ENCODE measurements at places on chromosomes 13 and 19.

DNA sequence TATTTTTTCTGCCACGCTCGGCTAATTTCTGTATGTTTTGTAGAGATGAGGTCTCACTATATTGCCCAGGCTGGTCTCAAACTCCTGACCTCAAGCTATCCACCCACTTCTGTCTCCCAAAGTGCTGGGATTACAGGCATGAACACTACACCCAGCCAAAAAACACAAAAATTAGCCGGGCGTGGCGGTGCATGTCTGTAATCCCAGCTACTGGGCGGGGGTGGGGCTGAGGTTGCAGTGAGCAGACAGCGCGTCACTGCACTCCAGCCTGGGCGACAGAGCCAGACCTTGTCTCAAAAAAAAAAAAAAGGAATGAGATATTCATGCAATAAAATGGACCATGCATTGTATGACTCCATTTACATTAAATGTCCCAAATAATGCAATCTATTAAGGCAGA, 32.2 kb downstream of the VASP start:
- H3K27ac ChIP-seq: no peak overlapping the region
- no peaks in the 10 kb centered on the region for H3K4me1 ChIP-seq
- no peaks in the 10 kb centered on the region for H3K36me3 ChIP-seq
- H3K27me3 ChIP-seq: no peaks in the 10 kb centered on the region
- no peak for DNase-seq

GRCh38 chr13:112740502-112741131, 50.8 kb downstream of the ATP11A start:
- no peak overlapping the region for H3K4me3 ChIP-seq
- H3K27ac ChIP-seq: no peak overlapping the region
- no peaks in the 10 kb centered on the region for H3K27me3 ChIP-seq

DNA sequence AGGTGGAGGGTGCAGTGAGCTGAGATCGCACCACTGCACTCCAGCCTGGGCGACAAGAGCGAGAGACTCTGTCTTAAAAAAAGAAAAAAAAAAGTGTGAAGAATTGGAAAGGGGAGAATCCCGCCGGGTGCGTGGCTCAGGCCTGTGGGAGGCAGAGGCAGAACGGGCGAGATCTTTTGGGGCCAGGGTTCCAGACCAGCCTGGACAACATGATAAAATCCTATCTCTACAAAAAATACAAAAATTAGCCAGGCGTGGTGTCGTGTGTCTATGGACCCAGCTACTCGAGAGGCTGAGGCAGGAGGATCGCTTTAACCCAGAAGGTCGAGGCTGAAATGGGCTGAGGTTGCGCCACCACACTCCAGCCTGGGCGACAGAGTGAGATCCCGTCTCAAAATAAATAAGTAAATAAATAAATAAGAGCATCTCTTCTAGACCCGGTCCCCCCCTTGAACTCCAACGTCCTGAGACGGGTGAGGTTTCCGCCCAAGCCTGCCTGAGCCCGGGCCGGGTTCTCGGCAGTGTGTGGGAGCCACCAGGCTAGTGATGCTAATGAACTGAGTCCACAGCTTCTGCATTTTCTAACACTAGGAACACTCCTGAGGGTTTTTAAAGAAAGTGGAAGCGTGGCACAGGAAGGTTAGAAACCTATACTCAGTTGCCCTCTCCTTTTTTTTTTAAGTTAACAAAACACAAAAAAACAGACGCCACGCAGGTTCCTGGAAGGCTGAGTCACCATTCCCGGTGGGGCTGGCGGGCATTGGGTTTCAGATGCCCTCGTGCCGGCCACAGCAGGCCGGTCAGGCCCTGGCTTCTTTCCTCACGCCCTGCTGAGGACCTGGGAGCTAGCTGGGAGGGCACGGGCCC, 22.0 kb downstream of the GPX4 start:
- no peaks in the 10 kb centered on the region for H3K27me3 ChIP-seq
- H3K36me3 ChIP-seq: peaks cover 4% of the 10 kb centered on the region
- no peak overlapping the region for H3K27ac ChIP-seq
- H3K4me1 ChIP-seq: no peaks in the 10 kb centered on the region
- H3K4me3 ChIP-seq: no peak overlapping the region
- DNase-seq: no peak

DNA sequence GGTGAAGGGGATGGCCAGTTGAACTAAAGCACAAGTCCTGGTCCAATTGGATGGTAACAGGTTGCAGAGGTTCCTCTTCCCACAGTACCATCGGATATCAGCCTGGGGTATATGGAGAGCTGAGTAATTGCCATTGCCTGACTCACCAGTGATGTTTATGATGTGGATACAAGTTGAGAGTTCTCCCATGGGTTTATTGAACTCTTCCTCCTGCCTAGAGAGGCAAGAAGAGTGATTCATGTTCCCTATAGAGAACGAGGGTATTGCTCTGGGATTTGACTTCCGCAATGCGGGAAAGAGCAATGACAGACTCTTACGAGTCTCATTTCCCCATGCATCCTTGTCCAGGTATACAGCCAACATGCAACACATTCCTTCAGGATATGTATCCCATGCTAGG, 111.3 kb upstream of the PCDH9 start:
- H3K4me3 ChIP-seq: no peak overlapping the region
- H3K27me3 ChIP-seq: no peaks in the 10 kb centered on the region
- no peak overlapping the region for H3K27ac ChIP-seq

DNA sequence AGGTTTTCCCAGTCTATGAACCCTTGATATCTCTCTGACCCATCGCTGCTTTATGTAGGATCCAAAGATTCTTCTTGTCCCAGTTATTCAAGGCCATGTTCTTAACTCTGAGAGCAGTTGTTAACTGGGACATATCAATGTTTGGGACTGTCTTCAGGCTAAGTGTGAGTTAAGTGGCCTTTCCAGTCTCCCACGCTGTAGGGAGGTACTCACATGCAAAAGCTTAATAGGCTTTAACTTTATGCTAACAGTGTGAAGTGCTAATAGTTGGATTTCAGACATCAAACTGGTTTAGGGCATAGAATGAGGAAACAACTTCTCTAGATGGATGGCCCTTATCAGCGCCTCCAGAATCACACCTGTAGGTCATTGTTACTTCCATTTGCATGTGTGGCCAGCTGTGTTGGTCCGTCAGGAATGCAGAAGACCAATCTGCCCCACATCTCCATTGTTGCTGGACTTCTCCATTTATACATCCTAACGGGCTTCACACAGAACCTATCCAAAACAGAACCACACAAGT, 104.7 kb upstream of the MBNL2 start:
- no peaks in the 10 kb centered on the region for H3K36me3 ChIP-seq
- H3K4me1 ChIP-seq: peaks cover 4% of the 10 kb centered on the region
- no peak overlapping the region for H3K4me3 ChIP-seq
- H3K27me3 ChIP-seq: no peaks in the 10 kb centered on the region
- no peak overlapping the region for H3K27ac ChIP-seq
